ENCODE measurements at places on chromosomes 11 and 22. TPM values are rescaled to one million over a fixed set of nuclear protein-coding genes. Genes with fewer than 3 reads are reported as not detected.

DNA sequence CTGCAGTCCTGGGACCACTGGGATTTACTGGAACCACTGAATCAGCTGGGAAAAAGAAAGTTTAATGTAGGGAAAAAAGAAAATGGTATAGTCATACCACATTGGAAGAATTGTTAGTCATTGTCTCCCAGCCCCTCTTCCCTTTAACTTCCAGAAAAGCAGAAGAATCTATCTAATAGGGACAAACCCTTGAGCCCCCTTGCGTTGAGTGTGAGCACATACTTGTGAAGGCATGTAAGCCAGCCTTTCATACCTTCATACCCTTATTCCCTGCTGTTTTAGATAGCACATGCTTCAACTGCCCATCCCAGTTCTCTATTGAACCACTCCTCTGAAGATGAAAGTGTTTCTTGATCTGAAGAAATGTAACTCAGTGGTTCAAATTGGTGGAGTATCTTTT lies 6.6 kb downstream of the TREH start:
- no peaks in the 10 kb centered on the region for H3K4me1 ChIP-seq
- H3K27ac ChIP-seq = no peak overlapping the region
- peaks cover 2% of the 10 kb centered on the region for H3K27me3 ChIP-seq
- no peaks in the 10 kb centered on the region for H3K36me3 ChIP-seq
- no peak for DNase-seq
- no peak overlapping the region for H3K4me3 ChIP-seq

DNA sequence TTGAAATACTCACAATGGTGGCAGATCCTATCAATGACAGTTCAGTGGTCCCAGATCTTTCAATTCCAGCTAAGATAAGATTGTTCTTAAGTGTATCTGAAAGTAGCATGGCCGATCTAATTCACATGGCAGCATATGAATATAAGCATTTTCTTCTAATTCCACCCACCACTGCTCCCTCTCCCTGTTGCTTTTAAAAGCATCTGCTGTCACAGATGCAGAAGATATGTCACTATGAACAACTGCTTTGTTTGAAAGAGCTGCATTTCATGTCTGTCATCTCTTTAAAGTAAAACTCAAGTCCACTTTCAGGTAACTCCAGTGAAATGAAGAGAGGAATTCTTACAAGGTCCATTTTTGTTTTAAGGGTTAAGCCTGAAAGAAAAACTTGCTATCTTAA lies 1044.0 kb downstream of the DLG2 start:
- H3K36me3 ChIP-seq = no peaks in the 10 kb centered on the region
- no peak overlapping the region for H3K27ac ChIP-seq

GRCh38 chr22:24189249-24190158 lies 8.2 kb downstream of the SUSD2 start:
- H3K27me3 ChIP-seq = peaks cover 6% of the 10 kb centered on the region
- H3K27ac ChIP-seq = no peak overlapping the region
- H3K4me3 ChIP-seq = no peak overlapping the region
- no peaks in the 10 kb centered on the region for H3K4me1 ChIP-seq

DNA sequence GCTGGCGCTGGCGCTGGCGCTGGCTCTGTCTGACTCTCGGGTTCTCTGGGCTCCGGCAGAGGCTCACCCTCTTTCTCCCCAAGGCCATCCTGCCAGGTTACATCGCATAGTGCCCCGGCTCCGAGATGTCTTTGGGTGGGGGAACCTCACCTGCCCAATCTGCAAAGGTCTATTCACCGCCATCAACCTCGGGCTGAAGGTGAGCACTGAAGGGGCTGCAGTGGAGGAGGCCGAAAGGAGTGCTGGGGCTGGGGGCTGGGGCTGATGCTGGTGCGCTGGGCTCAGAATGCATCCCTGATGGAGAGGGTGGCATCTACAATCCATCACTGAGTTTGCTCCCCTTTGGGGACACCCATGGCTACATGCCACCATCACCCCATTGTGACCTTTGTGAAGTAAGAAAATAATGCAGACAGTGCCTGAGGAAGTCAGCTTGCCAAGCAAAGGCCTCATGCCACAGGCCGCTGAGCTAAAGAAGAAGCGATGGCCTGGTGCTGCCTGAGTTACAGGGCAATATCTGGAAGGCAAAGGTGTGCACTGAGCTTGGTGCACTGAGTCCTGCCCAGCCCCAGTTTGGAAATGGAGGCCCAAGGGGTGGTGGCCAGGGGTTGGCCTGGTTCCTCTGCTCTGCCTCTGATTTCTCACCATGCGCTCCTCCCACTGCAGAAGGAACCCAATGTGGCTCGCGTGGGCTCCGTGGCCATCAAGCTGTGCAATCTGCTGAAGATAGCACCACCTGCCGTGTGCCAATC lies 620 bp downstream of the SMPD1 start:
- H3K4me3 ChIP-seq = peak overlapping the region; percentile 91
- H3K27me3 ChIP-seq = peaks cover 13% of the 10 kb centered on the region
- no peak for DNase-seq

DNA sequence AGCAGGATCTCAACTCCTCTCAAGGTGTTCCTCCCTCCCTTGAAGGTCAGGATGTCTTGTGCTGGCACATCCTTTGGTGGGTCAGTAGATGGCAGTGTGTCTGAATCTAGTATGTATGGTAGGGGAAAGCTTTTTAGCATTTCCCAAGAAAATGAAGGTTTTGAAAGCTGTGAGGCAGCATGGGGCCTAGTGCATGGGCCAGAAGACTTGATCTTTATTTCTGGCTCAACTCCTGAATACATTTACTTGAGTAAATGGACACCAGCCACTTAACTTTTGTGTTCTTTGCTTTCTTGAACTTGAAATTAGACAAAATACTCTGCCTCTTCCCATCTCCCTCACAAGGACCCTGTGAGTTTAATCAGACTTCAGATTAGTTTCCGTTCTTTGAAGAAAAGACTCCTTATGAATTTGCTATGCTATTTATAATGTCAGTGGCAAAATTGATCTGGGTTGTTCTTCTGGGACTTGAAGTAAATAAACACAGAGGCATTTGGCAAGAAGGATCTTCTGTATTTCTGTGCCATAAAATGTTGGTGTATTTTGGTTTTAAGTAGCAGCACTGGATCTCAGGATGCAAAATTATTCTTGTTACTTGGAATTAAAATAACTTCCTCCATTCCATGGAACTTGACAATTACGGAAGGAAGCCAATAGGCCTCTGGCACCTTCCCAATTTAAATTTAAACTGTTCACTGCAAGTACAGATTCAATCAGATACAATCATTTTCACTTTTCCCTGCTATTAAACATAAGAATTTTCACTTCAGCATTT lies 288.8 kb downstream of the CASP12 start:
- H3K27me3 ChIP-seq = no peaks in the 10 kb centered on the region
- peak; percentile 37 for DNase-seq
- no peak overlapping the region for H3K4me3 ChIP-seq
- H3K4me1 ChIP-seq = no peaks in the 10 kb centered on the region
- H3K36me3 ChIP-seq = no peaks in the 10 kb centered on the region

DNA sequence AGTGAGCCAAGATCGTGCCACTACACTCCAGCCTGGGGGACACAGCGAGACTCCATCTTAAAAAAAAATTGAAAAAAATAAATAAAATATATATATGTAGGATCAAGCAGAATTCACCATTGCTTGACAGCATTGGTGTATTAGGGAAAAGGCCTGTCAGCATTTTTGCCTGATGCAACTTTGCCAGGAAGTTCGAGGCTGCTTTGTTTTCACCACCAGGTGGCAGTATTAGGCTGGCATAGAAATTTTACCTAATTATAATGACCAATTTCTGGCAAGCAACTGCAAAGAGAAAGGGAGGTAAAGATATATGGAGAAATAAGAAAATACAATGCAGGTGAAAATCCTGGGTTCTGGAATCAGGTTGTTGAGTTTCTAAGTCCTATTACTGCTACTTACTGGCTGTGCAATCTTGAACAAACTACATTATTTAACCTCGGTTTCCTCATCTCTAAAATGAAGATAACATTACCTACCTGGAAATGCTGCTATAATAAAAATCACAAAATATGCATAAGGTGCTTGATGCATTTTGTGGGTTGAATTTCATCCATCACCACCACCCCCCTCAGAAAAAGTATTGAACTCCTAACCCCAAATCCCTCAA lies 24.7 kb downstream of the LAYN start:
- H3K4me1 ChIP-seq = peaks cover under 1% of the 10 kb centered on the region
- no peak overlapping the region for H3K27ac ChIP-seq
- peak; percentile 63 for DNase-seq

GRCh38 chr22:45784357-45785277 lies 113.0 kb downstream of the ATXN10 start:
- H3K36me3 ChIP-seq = peaks cover 8% of the 10 kb centered on the region
- no peak overlapping the region for H3K4me3 ChIP-seq
- no peak for DNase-seq

Gene LGALS12
- total RNA-seq = 0.67 TPM

Gene SCGB1D2
- total RNA-seq = not detected

Gene FGF19
- total RNA-seq = not detected

Gene OR9Q1
- not detected for total RNA-seq

Gene NLRP14
- total RNA-seq = 0.13 TPM

Gene MMP27
- not detected for total RNA-seq

Measured in endothelial cell (in vitro differentiated cells).